Foreskin fibroblast (primary cell): ENCODE measurements at places on chromosomes 5 and 9.

GRCh38 chr9:124673063-124673462, 98.0 kb downstream of the NR6A1 start:
- DNase-seq: no peak

GRCh38 chr9:133592731-133593409, 16.3 kb downstream of the FAM163B start:
- DNase-seq: no peak

DNA sequence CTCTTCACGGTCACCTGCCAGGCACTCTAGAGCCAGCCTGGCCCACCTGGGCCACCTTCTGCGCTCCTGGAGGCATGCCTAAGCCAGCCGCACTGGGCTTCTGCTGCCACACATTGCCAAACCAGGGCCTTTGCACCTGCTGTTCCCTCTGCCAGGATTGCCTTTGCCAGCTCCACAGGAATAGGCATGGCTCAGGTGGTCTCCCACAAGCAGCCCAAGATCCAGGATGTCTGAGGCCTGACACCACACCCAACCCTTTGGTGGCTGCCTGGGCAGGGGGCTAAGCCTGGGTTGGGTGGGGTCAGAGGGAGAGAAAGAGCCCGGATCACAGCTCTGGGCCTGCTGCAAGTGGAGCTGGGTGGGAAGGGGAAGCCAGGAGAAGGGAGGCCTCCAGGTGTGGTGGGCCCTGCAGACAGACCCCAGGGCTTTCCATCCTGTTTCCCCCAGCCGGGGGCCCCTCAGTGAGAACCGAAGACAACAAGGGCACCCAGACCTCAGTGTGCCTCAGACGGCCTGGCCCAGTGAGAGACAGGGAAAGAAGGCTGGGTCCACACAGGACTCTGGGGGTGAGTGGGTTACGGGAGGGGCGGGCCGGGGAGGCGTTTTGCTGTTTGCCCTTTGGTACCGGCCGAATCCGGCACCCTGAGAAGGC, 672 bp upstream of the SUSD3 start:
- no peak for DNase-seq

DNA sequence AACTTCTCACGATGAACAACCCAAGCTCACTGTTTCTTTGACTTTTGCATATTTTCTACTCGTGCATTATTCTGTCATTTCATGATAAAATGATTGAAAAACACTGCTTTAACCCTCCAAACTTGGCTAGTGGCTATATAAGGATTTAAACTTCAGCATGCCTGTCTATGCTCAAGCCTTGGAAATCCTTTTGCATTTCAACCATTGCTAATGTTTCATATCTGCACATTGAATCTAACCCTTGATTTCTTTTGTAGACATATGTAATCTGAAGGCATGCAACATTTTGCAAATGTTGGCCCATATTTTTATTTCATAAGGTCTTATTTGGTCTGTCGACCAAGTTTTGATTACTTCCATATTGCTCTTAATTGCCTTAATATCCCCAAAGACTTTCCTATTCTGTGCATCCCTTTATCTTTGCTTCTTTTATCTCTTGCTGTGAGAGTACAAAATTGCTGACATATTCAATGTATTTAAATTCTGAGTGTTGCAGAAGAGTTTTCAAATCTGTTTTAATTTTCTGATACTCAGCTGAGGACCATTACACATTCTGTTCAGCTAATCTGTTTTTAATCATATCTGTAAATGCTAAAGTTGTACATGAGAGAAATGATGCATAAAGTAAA, 403.7 kb upstream of the ZNF608 start:
- no peak for DNase-seq

GRCh38 chr9:132582786-132583583, 579 bp downstream of the BARHL1 start:
- DNase-seq: no peak

DNA sequence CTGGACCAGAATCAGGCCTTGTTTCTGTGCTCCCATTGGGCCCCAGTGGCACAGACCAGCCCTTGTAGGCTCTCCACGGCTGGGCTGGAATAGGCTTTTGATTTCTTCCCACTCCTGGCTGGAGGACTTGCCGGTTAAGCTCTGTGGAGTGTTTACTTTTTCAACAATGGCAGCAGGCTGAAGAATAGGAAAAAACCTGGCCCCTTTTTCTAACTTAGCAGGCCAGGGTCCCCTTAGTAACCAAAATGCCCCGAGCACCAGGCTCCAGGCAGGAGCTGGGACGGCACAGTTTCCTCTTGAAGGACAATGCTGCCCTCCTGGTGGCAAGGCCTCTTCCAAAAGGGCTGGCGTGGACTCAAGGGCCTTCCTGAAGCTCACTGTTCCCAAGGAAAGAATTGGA, 230.3 kb downstream of the CRB2 start:
- DNase-seq: no peak

GRCh38 chr5:100757618-100758017, 145.5 kb downstream of the ST8SIA4 start:
- no peak for DNase-seq

- no peak for DNase-seq
These were observed 1078.3 kb upstream of the DMAC1 start for GRCh38 chr9:8877753-8878494.
